ENCODE measurements at places on chromosomes 3 and 15. TPM values are rescaled to one million over a fixed set of nuclear protein-coding genes. Genes with fewer than 3 reads are reported as not detected.
A peak's percentile ranks its signal among the peaks of the same experiment; 100 is the strongest.

DNA sequence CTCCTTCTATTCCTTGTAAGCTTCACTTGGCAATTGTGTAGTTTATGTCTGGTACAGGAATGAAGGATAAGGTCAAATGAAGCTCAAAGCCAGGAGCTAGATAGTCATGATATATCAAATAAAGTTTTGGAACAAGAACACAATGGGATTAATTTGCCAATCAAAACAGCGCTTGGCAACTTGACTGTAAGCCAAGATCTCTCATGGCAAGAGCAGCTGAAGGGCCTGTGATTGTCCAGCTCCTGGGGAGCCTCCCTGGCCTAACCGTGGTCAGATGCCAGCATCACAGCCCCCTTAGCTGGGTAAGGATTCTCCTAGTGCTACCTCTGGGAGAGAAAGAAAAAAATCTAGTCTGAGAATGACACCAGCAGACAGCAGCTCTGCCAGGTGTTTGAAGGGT, 97.2 kb downstream of the LIPC start:
- H3K27me3 ChIP-seq, result no peaks in the 10 kb centered on the region
- H3K36me3 ChIP-seq, result no peaks in the 10 kb centered on the region
- H3K4me3 ChIP-seq, result no peak overlapping the region
- DNase-seq, result no peak

GRCh38 chr3:23075496-23075895, 127.6 kb upstream of the UBE2E2 start:
- DNase-seq, result no peak
- no peak overlapping the region for H3K4me3 ChIP-seq
- H3K27me3 ChIP-seq, result no peaks in the 10 kb centered on the region
- H3K4me1 ChIP-seq, result no peaks in the 10 kb centered on the region

Gene AMT
- 2.7 TPM for total RNA-seq

Gene SLC25A38
- total RNA-seq, result 28.2 TPM

- H3K4me3 ChIP-seq, result no peak overlapping the region
- DNase-seq, result no peak
- H3K27ac ChIP-seq, result peak overlapping the region; percentile 8
- no peaks in the 10 kb centered on the region for H3K36me3 ChIP-seq
Observed at GRCh38 chr3:193743702-193744047, 150.7 kb downstream of the OPA1 start.

DNA sequence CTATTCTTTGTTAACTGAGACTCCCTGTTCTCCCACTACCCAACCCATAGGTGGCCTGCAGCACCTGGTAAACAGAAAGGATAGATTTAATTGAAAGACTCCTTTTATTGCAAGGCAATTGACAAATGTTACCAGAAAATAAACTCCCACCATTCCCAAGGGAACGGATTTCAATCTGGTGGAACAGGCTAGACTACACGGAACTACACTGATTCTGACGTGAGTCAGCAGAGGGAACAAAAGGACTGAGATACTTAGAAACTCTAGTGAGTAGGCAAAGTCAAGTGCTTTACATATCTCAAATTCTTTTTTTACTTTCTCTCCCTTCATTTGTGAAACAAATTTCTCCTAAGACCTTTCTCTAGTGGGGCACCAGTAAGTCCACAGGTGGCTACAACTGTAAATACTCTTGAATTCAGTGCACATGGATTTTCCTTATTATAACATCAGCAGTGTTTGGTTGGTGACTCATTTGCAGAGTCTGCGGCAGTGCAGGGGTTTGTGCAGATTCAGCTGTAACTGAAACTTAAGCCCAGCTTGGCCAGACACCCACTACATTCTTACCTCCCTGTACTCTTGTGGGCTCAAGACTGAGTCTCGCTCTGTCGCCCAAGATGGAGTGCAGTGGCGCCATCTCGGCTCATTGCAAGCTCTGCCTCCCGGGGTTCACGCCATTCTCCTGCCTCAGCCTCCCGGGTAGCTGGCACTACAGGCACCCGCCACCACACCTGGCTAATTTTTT, 34.3 kb upstream of the PLSCR2 start:
- DNase-seq, result no peak
- no peaks in the 10 kb centered on the region for H3K36me3 ChIP-seq
- no peak overlapping the region for H3K4me3 ChIP-seq
- no peaks in the 10 kb centered on the region for H3K4me1 ChIP-seq
- H3K27ac ChIP-seq, result peak overlapping the region; percentile 70

GRCh38 chr3:100207886-100208285, 52.9 kb upstream of the TBC1D23 start:
- H3K27me3 ChIP-seq, result no peaks in the 10 kb centered on the region
- no peaks in the 10 kb centered on the region for H3K4me1 ChIP-seq
- no peak overlapping the region for H3K4me3 ChIP-seq
- DNase-seq, result no peak

DNA sequence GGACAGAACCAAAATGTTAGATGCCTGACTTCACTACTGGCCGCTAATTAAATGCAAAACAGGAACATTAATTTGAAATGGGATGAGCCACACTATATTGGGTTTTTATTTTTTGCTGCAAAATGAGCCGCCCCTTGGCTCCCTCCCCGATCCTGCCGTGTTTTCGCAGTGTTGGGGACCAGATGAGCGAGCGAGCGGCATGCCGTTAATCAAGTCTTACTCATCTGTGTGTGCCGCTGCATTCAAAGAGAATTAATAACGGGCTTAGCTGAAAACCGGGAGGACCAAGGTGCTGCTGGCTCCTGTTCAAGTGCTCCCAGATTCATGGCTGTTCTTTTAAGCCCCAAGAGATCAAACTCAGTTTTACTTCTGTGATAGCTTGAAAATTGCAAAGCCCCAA, 20.0 kb downstream of the TAFA4 start:
- no peaks in the 10 kb centered on the region for H3K36me3 ChIP-seq
- no peaks in the 10 kb centered on the region for H3K4me1 ChIP-seq
- no peak overlapping the region for H3K27ac ChIP-seq
- no peak for DNase-seq

Gene HCLS1
- total RNA-seq, result 144 TPM

DNA sequence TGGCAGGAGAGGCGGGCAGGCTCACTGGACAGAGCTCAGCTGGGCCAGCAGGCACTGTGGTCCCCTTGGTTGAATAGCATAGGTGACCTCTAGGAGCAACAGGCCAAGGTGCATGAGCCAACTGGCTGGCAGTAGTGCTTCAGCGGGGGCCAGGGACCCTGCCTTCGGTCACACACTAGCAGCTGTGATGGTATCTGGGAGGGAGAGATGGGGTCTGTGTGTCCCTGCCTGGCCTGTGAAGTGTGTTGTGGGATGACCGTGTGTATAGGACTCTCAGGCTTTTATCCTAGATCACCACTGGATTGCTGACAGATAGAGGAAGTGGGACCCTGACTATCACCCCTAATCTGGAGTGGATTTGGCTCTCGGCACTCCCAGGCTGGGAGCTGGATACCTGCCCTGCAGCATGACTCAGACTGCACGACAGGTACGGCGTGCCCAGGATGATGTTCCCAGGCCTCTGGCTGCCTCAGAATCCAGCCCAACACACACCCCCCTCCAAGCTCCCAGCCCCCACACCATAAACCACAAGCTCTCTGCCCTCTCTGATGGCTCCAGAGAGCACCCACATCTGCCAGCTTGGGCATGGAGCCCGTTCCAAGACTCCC, 7.8 kb downstream of the RPS17 start:
- no peak overlapping the region for H3K4me3 ChIP-seq
- H3K36me3 ChIP-seq, result no peaks in the 10 kb centered on the region
- no peaks in the 10 kb centered on the region for H3K27me3 ChIP-seq
- H3K27ac ChIP-seq, result no peak overlapping the region
- DNase-seq, result no peak

DNA sequence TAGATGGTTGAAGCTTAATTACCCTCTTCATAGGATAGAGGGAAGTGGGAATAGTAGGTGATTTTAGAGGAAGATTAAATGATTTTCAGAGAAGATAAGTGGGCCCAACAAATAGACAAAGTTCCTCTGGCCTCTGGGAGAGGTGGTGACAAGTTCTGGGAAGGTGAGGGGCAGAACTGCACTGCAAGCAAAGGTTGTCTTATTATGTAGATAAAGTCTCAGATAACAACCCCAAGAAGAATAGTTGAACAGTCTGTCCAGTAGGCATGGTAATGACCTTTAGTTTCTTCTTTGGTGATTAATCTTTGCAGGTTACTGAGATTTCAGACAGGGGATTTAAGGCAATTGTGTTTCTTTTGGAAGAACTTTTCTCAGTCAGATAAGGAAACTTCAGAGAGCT, 439.1 kb downstream of the ROBO2 start:
- no peaks in the 10 kb centered on the region for H3K4me1 ChIP-seq
- DNase-seq, result no peak
- no peak overlapping the region for H3K27ac ChIP-seq
- no peaks in the 10 kb centered on the region for H3K27me3 ChIP-seq
- H3K36me3 ChIP-seq, result no peaks in the 10 kb centered on the region

Gene PGBD4
- total RNA-seq, result 1.3 TPM

GRCh38 chr3:153437666-153438065, 275.6 kb downstream of the RAP2B start:
- H3K4me1 ChIP-seq, result no peaks in the 10 kb centered on the region
- H3K36me3 ChIP-seq, result no peaks in the 10 kb centered on the region
- no peaks in the 10 kb centered on the region for H3K27me3 ChIP-seq
- no peak for DNase-seq

Gene SAXO2
- 2.8 TPM for total RNA-seq

GRCh38 chr3:56800130-56800831, 1.5 kb downstream of the ARHGEF3 start:
- no peaks in the 10 kb centered on the region for H3K27me3 ChIP-seq
- DNase-seq, result no peak
- H3K4me1 ChIP-seq, result peaks cover 7% of the 10 kb centered on the region
- peak overlapping the region; percentile 79 for H3K4me3 ChIP-seq

GRCh38 chr3:64223791-64224745, 1.2 kb downstream of the PRICKLE2 start:
- H3K27me3 ChIP-seq, result no peaks in the 10 kb centered on the region
- peaks cover 7% of the 10 kb centered on the region for H3K4me1 ChIP-seq
- no peak for DNase-seq
- no peaks in the 10 kb centered on the region for H3K36me3 ChIP-seq

Gene GNAI2
- total RNA-seq, result 162 TPM

GRCh38 chr3:125055331-125055912, 375 bp downstream of the HEG1 start:
- H3K4me3 ChIP-seq, result peak overlapping the region; percentile 75
- no peaks in the 10 kb centered on the region for H3K36me3 ChIP-seq
- peak overlapping the region; percentile 96 for H3K27ac ChIP-seq

GRCh38 chr3:40309925-40310695, 603 bp downstream of the EIF1B start:
- peak overlapping the region; percentile 79 for H3K4me3 ChIP-seq
- peak; percentile 41 for DNase-seq
- H3K27ac ChIP-seq, result peak overlapping the region; percentile 92
- no peaks in the 10 kb centered on the region for H3K27me3 ChIP-seq
- H3K36me3 ChIP-seq, result no peaks in the 10 kb centered on the region

GRCh38 chr15:36691579-36692357, 112.3 kb downstream of the CDIN1 start:
- no peaks in the 10 kb centered on the region for H3K4me1 ChIP-seq
- no peaks in the 10 kb centered on the region for H3K36me3 ChIP-seq
- no peak overlapping the region for H3K4me3 ChIP-seq
- no peak for DNase-seq
- no peaks in the 10 kb centered on the region for H3K27me3 ChIP-seq

- H3K27me3 ChIP-seq, result no peaks in the 10 kb centered on the region
- peaks cover 4% of the 10 kb centered on the region for H3K4me1 ChIP-seq
- peak overlapping the region; percentile 60 for H3K27ac ChIP-seq
- H3K4me3 ChIP-seq, result no peak overlapping the region
- no peak for DNase-seq
Observed at GRCh38 chr15:63972801-63973200, 73.5 kb downstream of the DAPK2 start.

Gene PCLAF
- total RNA-seq, result 0.48 TPM

Gene IFT57
- total RNA-seq, result 74.2 TPM

- no peaks in the 10 kb centered on the region for H3K27me3 ChIP-seq
- H3K27ac ChIP-seq, result no peak overlapping the region
- no peak for DNase-seq
- H3K4me3 ChIP-seq, result no peak overlapping the region
Observed at GRCh38 chr3:78741066-78741645, 1026.6 kb downstream of the ROBO1 start.

GRCh38 chr15:48411971-48412591, 80.9 kb downstream of the DUT start:
- no peak for DNase-seq
- H3K4me3 ChIP-seq, result no peak overlapping the region
- peak overlapping the region; percentile 80 for H3K27ac ChIP-seq

Gene ROPN1B
- 3.3 TPM for total RNA-seq

- H3K4me3 ChIP-seq, result no peak overlapping the region
- H3K27me3 ChIP-seq, result no peaks in the 10 kb centered on the region
- H3K36me3 ChIP-seq, result no peaks in the 10 kb centered on the region
- no peak for DNase-seq
Observed at GRCh38 chr3:8506571-8507061, 5.0 kb downstream of the LMCD1 start.

Gene BTBD1
- total RNA-seq, result 88.8 TPM

DNA sequence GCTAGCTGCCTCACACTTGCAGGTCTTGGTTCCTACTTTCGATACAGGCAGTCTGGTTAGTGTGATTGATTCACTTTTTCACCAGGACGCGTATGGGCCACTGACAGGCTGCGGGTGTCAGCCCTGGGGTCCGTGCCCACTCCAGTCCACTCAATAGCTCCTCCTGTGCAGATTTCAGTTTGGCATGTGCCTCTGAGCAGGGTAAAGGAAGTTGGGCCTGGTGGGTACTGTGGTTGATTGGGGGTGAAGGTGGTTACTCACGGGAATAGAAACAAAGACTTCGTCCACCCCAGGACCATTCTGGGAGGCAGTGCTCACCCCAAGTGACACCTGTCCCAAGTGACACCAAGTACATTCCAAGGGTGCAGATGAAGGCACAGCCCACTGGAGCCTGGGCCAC, 62.3 kb downstream of the EPHB1 start:
- H3K36me3 ChIP-seq, result no peaks in the 10 kb centered on the region
- no peak for DNase-seq

Data from breast epithelium (tissue), 4 donors.